ENCODE measurements at places on chromosomes 2 and 18.

DNA sequence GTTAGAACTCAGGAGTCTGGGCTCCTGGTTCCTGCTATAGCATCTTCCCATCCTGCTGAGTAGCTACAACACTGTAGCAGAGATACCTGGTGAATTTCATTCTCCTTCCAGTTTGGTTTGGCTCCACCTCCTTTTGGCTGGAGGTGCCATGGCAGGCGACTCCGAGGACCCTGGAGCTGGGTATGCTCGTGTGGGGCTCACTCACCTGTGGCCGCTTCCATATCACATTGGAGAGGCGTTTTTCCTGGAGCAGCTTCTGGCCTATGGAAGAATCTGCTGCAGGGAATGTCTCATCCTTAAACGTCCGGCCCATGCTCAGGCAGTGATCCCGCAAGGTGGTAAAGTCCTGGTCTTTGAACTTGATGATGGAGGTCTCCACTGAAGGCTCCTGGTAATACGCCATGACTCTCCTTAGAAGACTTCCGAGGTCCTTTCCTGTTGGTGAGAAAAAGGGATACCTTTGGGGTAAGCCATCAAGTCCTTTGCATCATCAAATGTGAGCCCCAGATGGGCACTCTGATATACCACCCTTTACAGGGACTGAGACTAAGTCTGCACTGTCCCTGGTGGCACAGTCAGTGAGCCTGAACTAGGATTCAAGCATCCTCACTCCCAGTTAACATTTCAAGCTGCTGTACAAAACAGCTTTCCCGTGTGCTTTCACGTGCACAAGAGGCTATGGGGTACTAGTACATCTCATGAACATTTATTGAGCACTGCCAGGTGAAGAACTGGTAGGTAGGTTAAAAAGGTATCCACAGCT, 20.1 kb downstream of the CAPN13 start:
- no peak for DNase-seq

DNA sequence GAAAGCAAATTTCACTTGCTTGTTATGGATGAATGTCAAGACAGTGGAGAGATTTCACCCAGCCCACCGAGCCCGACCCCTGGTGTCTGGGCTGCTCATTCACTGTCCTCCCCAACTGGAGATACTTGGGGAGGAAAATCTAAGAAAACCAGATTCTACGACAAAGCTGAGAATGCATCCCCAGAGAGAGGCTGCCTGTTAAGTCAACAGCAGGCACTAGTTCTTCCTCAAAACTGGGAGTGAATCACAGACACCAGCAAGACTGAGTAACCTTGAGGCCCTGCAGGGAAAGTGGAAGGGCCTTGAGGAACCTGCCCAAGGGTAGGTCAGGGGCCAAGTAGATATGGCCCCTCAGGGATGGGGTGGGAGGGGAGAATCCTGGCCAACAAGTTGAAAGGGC, 34.2 kb upstream of the MLPH start:
- no peak for DNase-seq

DNA sequence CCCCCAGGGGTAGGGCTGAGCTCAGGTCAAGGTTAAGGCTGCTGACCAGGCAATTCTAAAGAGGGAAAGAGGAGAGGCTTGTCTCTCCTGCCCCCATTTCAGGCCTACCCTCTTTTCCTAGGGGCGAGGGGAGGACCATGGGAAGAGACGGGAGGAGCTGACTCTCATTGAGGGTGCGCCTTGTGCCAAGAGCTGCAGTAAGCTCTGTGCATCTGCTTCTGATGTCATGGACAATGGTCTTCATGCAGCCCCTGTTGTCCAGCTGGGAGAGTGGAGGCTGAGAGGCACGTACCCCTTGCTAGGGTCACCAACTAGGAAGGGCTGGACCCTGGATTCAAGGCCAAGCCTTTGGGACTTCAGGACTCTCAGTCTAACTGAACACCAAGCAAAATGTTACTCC, 45.2 kb downstream of the PTGR3 start:
- no peak for DNase-seq

DNA sequence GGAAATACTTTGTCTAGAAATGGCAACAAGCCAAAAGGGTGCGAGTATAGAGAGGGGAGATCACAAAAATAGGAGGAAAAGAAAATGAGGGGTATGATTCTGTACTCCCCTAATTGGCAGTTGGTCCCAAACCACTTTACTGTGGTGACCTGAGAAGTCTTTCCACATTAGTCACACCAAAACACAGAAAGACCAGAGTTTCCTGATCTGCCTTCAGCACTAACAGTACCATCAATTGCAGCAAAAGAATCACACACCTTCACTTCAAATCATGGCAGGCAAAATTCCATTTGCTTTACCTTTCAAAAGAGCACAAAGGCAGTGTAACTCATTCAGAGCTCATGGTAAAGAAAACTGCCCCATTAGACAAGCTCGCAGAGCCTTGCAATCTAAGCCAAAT, 86.8 kb downstream of the ALK start:
- no peak for DNase-seq

DNA sequence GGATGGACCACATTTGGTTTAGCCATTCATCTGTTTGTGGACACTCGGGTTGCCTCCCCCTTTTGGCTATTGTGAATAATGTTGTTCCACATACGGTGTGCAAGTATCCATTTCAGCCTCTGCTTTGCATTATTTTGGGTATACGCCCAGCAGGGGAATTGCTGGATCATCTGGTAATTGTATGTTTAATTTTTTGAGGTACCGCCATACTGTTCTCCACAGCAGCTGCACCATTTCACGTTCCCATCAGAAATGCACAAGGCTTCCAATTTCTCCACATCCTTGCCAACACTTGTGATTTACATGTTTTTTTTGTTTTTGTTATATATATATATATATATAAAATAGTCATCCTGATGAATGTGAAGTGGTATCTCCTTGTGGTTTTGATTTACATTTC, 54.6 kb upstream of the TWIST2 start:
- no peak for DNase-seq

DNA sequence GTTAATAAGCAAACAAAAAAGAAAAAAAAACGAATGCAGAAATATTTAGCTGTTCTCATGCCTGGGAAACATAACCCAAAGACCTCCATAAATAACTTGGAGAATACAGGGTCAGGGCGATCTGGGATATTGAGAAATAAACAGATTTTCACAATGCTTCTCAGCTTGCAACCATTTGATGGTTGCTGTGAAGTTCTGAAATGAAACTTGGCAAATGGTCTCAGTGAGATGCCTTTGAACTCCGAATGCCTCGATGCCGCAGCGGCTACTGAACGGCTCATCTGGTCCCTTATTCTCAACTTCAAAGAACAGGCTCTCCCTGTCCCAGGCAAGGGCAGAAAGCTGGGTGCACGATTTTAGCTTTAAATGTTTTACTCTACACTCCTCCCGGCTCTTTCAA, 78.1 kb downstream of the ZNF516 start:
- peak; percentile 13 for DNase-seq

- DNase-seq, result no peak
Observed at GRCh38 chr2:164879901-164880535, 38.4 kb upstream of the COBLL1 start.

GRCh38 chr2:66435549-66435875, 587 bp downstream of the MEIS1 start:
- DNase-seq, result no peak

- DNase-seq, result no peak
Observed at GRCh38 chr2:167595839-167596471, 651.4 kb downstream of the STK39 start.

GRCh38 chr18:23300231-23300805, 152.8 kb upstream of the RIOK3 start:
- DNase-seq, result no peak

GRCh38 chr2:31196622-31197021, 20.7 kb downstream of the CAPN14 start:
- no peak for DNase-seq

DNA sequence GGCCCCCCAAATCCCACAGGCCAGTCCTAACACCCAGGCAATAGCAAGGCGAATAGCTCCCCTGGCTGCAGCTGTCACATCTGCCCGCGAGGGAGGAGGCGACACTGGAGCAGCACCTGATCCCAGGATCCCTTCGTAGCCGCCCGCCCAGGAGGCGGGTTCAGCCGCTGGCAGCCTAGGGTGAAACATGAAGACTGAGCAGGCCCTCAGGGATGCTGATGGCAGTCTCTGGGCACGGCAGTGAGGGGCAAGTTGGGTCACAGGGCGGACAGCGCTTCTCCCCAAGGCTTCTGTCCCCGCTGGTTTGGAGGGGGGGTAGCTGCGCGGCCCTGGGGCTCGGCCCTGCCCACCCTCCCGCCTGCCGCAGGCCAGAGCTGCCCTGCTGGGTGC, 1.9 kb downstream of the DNMT3A start:
- DNase-seq, result no peak

DNA sequence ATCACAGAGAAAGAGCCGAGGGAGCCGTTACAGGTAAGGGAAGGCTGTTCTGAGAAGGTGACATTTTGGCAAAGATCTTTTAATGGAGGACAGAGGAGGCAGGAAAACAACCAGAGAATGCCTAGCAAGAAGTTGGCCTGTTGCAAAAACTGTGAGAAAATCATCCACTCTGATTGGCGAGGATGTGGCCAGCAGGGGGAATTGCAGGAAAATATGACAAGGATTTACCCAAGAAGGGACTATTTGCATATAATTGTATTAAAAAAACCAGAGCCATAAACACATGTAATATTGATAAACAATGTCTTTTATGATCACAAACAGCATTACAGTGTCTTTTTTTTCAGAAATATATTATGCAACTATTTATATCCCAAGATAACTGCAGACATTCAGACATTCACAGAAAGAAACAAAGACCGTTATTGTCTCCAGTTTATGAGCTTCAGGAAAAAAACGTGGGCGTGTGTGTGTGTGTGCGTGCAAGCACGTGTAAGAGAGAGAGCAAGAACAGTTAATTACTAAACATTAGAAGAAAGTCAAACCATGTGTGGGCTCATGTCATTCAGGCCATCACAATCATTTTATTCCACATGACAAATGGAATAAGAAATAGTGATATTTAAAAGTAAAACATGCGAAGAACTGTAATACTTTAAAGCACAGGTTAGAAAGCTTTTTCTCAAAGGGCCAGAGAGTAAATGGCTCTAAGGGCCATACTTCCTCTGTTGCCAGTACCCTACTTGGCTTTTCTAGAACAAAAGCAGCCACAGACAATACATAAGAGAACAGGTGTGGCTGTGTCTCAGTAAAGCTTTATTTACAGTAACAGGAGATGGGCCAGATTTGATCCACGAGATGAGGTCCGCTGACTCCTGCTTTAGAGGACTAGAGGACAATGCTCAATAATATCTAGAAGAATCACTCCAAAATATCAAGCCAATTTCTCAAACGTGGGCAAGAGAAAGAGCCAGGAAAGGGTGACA, 324.1 kb downstream of the DLGAP1 start:
- no peak for DNase-seq

DNA sequence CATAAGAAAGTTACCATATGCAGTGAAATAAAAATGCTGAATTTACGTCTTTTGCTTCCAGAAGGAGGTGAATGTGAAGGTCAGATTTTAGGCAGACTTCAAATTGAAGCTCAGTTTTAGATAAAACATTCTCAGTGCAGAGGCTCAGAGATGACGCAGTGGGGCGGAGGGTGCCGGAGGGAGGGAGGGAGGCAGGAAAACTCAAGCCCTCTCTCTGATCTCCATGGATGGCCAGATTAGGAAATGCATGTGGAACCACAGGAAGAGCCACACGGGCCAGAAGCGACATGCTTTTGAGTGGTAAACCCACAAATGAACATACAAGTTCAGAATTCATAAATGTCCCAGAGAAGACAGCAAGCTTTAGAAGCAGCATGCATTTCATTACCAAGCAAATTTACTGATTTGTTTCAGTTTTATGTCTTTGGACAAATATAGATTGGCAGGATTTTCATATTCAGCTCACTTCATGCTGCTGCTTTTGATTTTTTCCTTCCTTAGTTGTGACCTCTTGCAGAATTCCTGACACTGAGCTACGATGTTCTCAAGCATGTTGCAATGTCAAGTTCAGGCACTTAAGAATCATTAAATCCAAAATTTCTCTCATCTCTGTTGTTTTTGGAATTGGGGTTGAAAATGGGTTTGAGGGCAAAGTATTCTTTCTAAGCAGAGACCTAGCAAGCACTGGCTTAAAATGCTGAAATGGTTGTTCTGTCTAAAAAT, 29.7 kb upstream of the APCDD1 start:
- no peak for DNase-seq

- DNase-seq, result no peak
Observed at GRCh38 chr2:102356381-102356712, 751 bp downstream of the IL18R1 start.

DNA sequence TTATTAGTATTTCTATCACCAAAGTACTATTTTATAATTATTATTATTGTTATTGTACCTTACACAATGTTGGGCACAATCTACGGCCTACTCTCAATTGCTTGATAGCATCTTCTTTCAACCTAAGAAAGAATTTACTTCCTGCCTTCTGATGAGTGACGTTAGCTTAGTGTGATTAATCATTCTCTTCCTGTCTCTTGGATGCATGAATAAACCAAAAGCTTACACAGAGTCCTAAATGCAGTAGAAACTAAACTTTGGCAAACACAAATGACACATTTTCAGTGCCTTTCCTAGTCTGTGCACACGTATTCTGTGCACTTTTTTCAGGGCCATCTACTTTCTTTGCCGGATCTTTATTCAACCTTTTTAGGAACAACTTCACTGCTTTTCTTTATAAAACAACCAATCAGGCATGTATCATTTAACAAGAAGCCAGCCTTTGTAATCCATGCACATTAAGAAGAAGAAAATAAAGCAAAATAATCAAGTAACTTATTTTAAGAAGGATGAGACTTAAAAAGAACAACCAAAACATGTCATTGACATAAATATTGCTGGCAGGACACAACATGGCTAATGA, 19.1 kb downstream of the TRAK2 start:
- DNase-seq, result no peak

GRCh38 chr18:1270081-1270480, 365.4 kb downstream of the ADCYAP1 start:
- DNase-seq, result no peak

- DNase-seq, result no peak
Observed at GRCh38 chr2:37642907-37643729, 28.3 kb downstream of the CDC42EP3 start.

GRCh38 chr2:129796225-129796624, 183.2 kb upstream of the RAB6C start:
- no peak for DNase-seq

DNA sequence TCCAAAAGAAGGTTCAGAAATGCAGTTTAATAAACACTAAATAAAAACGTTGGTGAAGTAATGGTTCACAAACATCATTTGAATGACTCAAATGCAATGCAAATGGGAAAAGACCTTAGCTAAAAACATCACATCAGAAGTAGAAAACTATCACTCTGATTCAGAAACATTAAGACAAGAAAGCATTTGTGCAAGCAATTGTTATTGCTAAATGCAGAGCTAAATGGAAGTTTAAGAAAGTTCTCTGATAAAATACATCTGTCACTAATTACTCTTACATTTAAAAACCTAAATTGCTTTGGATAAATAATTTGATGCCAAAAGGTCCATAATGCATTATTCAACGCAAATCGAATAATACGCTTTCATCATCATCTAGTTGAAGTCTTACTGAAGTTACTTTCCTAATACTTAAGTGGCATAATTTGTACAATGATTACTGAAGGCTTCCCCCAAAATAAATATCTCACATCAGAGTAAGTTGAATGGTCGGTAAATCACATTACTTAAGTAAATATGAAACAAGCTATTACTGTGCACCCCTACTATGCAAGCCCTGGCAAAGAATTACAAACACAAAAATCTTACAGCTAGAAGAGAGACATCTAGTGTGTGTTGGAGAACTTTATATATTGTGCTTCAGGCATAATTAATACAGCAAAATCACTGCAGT, 105.7 kb upstream of the KCTD1 start:
- DNase-seq, result no peak

Data from smooth muscle cell of the brain vasculature (primary cell).